ENCODE measurements at places on chromosomes 13 and 19.

GRCh38 chr13:94880463-94880862 is 168.1 kb upstream of the SOX21 start:
- no peak for DNase-seq

DNA sequence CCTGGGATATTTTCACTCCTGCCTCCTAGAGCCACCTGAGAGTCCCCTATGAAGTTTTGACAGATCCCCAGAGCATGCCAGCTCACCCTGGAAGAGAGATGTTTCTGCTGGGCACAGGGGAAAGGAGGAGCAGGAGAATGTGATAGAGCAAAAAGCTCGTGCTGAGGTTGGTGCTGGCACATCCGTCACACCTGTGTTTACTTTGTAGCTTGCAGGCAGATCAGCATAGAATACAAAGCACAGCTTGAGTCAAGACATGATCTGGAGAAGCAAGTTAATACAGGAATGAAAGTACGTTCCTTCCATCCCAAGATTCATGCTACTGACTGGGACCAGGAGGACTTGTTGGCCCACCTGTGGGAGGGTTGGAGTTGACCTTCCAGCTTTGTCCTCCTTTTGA is 46.1 kb downstream of the HSPH1 start:
- DNase-seq = no peak

DNA sequence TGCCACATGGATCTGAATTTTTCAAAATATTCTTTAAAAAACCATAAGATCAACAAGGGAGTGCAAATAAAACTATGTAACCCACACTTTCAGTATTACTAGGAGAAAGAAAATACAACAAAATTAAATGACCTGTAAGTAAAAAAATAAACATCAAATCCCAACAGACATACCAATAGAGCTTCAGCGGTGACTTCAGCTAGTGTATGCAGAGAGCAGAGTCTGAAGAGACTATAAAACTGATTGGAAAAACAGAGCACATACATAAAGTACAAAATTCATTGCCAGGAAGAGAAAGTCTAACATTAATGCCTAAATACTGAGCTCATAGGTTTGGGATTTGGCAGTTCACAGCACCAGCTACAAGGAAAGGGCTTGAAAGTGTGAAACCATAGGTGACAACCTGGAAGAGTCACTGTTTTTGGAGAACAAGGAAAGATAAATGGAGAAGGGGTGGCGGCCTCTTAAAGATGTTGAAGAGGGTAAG is 291.1 kb downstream of the LMO7 start:
- DNase-seq = no peak

DNA sequence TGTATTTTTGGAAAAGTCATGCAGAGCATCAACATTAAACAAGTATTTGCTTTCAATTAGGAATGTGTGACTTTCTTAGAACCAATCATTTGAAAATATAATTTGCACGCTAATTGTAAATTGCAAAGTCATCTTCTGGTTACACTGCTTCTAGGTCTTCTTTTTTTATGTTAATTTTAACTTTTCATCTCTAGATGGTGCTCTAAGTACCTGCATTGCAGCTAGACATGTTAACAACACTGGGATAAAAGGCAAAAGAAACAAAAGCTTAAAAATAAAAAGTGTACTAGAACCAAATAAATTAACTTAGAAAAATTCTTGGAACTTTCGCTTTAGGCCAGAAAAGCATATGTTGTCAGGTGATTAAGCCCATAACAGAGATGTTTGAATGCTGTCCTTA is 2758.2 kb downstream of the PCDH9 start:
- no peak for DNase-seq

DNA sequence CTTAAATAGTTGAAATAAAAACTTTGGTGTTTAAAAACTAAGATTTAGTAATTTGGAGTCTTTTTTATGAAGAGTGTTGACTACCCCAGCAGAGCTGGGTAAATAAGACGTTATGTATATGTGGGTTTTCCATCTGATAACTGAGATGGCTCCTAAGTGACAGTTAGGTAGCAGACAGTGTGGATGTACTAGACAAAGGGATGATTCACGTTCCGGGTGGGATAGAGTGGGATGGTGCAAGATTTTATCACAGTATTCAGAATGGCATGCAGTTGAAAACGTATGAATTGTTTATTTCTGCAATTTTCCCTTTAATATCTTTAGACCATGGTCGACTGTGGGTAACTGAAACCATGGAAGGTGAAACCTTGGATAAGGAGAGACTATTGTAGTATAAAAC is 50.4 kb downstream of the NAA16 start:
- no peak for DNase-seq

DNA sequence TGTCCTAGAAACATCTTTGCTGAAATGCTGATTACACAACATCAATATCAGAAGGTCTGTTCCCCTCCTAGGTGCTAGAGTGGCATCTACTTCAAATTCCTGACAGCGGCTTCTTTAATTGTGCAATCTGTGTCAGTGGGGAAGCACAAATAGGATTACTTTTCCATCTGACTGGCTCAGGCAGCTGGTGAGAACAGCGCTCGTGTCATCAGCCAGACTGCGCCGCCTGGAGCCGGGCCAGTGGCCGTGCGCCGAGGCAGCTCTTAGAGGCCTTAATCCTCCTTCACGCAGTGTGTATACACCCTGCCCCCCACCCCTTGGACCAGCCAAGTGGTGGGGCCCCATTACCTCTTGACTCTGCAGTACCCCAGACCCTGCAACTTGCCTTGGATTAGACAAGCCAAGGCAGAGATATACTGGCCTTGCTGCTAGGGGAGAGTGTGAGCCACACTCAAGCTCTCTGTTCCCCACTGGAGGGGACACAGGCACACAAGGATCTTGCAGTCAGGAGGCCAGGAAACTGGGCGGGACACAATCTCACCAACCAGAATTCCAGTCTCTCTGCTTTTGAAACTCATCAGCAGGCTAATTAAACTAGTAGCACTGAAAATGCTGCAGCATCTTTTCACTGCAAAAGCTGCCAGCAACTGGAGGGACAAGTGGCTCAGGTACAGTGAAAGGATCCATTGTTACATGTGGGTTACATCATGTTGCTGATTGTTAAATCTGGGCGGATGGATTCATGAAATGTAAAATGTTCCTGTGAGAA is 48.9 kb upstream of the EPHX3 start:
- peak; percentile 94 for DNase-seq

- DNase-seq = peak; percentile 80
Observed at GRCh38 chr19:13154911-13155471, 4.8 kb downstream of the IER2 start.

GRCh38 chr19:33379151-33379829 is 5.8 kb downstream of the CEBPG start:
- no peak for DNase-seq

- DNase-seq = no peak
Observed at GRCh38 chr19:16527334-16527935, 14.8 kb downstream of the CHERP start.

- no peak for DNase-seq
Observed at GRCh38 chr19:40213882-40214570, 4.2 kb downstream of the TTC9B start.

DNA sequence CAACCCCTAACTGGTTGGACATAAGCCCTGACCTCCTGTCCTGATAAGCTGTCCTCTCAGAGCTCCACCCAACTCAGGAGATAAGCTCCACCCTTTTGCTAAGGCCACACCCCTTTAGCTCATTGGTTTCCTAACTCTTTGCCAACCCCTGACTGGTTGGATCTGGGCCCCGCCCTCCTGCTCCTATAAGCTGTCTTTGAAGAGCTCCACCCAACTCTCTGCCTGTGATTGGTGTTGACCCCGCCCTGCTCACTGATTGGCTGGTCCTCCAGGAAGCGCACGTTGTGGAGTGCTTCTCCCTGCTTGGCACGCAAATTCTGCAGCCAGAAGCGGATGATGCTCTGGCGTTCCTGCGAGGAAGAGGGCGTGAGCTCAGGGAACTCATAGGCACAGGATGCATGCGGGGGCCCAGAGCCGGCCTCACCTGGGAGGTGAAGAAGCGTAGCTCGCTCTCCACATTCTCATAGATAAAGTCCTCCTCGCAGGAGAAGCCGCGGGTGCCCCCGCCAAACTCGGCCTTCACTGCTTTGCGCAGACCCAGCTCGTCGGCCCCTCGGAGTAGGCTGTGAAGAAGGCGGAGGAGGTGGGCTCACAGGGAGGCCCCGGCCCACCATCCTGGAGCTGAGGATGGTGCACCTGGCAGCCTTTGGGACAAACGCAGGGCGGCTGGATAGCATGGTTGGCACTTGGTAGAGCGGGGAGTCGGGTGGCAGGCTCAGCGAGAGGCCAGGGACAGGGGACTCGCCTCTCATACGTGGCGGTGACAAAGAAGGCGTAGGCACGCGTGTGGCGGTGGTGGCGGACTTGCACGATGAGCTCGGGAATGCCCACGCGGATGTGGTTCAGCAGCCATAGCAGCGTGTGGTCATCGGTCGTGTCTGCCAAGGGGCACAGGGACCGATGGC is 1.7 kb downstream of the ANO8 start:
- no peak for DNase-seq
